ENCODE measurements at places on chromosomes 12 and 14.
A peak's percentile ranks its signal among the peaks of the same experiment; 100 is the strongest.

DNA sequence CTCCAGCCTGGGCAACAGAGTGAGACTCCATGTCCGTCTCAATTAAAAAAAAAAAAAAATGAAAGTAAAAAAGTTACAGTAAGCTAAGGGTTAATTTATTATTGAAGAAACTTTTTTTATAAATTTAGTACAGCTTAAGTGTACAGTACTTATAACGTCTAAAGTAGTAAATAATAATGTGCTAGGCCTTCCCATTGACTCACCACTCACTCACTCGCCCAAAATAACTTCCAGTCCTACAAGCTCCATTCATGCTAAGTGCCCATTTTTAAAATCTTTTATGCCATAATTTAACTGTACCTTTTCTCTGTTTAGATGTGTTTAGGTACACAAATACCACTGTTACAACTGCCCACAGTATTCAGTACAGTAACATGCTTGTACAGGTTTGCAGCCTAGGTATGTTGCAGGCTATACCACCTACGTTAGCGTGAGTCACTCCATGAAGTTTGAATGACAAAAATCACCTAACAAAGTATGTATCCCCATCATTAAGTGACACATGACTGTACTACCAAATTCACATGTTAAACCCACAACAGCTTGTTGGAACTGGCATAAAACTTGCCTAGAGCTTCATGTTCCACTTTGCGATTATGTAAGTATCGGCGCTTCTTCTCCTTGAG, 10.7 kb downstream of the KANSL2 start:
- DNase-seq, result no peak

DNA sequence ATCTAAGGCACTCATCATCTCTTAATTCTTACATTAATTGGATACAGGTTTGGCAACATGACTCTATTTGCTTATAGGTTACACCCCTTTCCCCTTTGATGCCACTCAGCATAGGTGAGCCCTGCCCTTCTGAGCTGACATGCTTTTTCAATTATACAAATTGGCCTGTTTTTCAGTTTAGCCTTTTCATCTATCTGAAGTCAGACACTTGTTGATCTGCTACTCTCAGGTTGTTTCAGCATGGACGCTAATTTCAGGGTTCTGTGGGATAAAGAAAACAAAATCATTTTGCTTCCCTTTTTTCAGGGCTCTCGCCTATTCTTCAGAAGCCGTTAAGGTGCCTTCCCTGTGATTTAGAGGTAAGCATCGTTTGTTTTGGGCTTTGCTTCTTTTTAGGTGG, 55.3 kb downstream of the DACT1 start:
- DNase-seq, result no peak

DNA sequence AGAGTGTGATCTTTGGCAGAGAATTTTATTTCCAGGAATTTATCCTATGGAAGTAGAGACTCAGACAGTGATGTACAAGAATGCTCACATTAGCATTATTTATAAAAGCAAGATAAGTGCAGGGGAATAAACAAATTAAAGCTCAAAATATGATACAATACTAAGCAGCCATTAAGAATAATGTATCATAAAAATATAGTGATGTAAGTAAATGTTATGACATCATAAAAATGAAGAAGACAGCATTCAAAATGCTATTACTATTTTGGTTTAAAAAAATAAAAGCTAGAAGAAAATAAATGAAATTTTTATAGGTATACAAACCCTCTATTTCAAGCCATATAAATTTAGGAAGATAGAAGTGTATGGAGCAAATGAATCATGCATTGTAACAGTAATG, 17.1 kb downstream of the PLCZ1 start:
- no peak for DNase-seq

- peak; percentile 90 for DNase-seq
Observed at GRCh38 chr12:8065991-8066594, at the start of gene C3AR1. C3AR1 (minus strand) TSS chr12:8066359; CDS start chr12:8060185, 6,174 bp downstream.

- peak; percentile 62 for DNase-seq
Observed at GRCh38 chr14:92529903-92530302, 16.3 kb downstream of the RIN3 start.

- no peak for DNase-seq
Observed at GRCh38 chr12:78674311-78675090, 190.1 kb upstream of the SYT1 start.

DNA sequence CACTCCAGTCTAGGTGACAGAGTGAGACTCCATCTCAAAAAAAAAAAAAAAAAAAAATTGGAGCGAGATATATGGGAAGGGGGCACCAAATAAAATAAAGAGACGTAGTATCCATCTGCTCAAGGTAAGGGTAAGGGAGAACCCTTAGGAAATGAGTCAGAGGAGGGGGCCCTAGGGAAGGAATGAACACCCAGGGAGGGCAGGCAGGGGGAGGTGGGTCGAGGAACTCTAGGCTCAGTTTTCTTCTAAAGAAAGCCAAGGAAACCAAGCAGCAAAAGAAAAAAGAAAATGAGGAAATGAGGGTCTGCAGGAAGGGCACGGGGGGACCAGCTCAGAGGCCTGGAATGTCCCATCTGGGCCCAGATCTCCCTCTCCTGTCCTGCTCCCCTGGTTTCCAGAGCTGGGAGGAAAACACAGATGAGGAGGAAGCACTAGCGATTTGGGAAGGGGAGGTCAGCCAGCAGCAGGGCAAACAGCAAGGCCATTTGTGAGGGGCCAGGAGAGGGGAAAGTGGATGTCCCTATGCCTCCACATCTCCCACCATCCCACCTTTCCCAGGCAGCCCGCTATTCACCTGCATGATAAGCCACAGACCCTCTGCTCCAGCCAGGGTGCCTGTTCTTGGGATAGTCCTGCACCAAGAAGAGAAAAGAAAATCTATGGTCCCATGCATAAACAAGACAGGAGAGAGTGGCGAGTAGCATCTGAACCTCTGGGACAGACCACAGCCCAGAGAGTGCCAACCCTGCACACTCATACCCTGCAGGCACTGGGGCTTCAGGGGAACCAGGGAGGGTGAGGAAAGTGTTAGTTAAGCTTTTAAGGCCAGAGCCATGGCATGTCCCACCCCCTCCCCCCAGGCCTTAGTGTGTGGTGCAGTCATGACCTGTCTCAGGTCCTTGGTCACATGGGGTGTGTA, 11.9 kb downstream of the SPRYD3 start:
- no peak for DNase-seq

DNA sequence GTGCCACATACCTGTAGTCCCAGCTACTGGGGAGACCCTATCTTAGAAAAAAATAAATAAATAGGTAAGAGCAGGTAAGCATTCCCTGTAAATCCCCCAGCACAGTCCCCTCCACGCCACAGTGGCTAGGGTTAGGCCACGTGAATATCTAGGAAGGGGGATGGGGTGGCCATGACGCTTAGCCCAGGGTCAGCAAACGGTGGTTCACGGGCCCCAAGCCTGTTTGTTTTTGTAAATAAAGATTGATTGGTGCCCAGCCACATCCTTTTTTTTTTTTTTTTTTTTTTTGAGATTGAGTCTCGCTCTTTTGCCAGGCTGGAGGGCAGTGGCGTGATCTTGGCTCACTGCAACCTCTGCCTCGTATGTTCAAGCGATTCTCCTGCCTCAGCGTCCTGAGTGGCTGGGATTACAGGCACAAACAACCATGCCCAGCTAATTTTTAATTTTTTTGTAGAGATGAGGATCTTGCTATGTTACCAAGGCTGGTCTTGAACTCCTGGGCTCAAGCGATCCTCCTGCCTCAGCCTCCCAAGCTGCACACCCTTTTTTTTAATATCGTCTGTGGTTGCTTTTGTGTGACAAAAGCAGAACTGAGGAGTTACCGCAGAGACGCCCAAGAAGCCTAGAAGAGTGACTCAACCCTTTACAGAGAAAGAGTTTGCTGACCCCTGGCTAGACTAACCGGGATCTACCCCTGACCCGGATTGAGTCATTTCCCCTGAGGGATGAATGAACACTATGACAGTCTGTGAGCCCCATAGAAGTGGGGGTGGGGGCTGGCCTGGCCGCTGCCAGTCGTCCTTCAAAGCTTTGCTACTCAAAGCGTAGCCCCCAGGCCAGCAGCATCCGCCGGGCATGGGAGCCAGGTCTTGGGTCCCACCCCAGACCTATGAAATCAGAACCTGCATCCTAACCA, 113.7 kb upstream of the NCOR2 start:
- peak; percentile 94 for DNase-seq

DNA sequence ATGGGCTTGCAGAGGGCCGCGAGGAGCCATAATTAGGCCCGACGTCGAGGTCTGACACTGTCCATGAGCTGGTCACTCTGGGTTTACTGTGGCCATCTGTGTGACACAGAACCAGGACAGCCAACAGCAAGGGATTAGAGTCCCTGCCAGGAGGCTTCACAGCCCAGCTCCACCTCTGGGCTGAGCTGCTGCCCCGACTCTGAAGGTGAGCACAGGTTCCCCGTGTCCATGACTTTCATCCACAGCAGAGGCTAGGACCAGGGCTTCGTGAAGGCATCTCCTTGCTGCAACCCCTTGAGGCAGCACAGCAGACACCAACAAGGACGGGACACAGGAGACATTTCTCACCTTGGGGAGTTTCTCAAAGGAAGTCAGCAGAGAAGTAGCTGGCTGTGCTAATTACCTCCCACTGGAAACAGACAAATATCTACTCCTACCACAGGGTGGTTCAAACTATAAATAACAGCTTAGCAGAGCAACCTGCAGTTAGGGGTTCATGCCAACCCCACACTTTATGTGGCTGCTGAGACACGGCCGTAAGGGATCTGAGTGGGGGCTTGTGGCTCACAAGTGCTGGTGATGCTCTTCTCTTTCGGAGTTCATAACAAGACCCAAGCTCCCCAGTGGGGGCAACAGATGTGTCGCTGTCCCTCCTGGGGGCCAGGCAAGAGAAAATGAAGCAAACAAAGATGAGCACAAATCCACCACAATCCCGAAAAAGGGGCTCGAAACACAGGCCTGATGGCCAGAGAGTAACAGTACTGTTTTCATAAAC, 29.2 kb downstream of the ZFYVE21 start:
- no peak for DNase-seq

DNA sequence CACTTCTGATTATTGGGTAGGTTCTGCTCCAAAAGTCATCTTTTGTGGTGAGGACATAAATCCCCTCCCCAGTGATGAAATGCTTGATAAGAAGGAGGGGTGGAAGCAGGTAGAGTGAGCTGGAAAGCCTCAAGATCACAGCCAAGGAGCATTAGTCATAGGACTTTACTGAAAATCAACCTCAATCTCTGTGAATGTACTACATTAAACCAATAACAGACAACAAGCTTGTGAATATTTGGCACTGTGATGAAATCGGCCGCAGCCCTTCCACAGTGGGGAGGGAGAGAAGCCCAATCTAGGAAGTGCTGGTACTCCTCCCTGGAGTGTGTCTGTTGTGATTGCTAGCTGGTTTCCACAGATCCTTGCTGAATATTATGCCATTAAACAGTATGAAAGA, 41.2 kb upstream of the PTCSC3 start:
- DNase-seq, result no peak

GRCh38 chr12:17348311-17348710, 741.7 kb downstream of the RERGL start:
- DNase-seq, result no peak

DNA sequence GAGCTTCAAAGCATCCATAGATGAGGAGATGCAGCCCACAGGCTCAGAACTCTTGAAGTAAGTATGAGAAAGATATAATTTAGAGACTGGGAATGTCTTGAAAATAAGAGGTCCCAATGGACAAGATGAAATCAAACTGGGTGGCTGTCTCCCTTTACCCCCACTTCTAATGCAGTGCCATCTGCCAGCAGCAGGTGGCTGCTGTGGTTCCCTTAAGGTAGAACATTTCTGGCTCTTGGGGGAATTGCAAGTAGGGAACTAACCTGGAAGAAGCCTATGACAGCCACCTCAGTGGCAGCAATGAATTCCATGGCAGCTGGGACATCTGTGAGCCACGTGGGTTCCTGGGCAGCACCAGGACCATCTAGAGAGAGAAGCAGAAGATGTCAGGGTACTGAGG, 648 bp downstream of the ERP27 start:
- peak; percentile 29 for DNase-seq
